ENCODE measurements at places on chromosomes 7 and 10. TPM values are rescaled to one million over a fixed set of nuclear protein-coding genes. Genes with fewer than 3 reads are reported as not detected.

GRCh38 chr7:5525271-5526099 is 101.9 kb upstream of the TNRC18 start:
- DNase-seq: peak; percentile 80

DNA sequence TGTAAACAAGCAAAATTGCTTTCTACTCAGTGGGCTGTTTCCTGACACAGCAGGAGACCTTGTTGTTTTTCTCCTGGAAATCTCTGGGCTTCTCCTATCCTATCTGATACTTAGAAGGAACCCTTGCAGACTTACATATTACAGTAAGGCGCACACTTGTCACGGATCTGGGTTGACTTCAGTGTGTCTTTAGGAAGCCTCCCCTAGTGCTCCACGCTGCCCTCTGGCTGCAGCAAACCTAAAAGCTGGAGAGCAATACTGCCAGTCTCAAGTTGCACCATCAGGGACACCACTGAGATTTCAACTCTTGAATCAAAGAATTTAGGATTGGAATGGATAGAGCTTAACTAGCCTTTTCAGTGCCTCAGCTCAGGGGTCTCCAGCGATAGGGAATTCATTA is 495.3 kb downstream of the LRMDA start:
- DNase-seq: peak; percentile 49

DNA sequence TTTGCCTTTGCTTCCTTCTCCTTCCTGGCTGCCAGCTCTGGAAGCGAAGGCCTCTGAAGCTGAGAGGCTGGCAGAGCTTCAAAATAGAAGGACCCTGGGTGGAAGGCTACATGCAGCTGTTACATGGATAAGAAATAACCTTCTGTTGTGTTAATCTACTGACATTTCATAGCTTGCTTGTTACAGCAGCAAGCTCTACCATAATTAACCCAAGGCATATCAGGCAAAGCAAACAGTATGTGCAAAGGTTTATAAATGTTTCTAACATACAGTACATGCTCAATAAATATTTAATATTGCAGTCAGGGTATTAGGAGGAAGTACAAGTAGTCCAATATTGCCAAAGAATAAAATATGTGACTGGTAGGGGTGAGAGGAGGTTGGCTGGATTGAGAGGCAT is 55.6 kb upstream of the MKLN1 start:
- peak; percentile 18 for DNase-seq

DNA sequence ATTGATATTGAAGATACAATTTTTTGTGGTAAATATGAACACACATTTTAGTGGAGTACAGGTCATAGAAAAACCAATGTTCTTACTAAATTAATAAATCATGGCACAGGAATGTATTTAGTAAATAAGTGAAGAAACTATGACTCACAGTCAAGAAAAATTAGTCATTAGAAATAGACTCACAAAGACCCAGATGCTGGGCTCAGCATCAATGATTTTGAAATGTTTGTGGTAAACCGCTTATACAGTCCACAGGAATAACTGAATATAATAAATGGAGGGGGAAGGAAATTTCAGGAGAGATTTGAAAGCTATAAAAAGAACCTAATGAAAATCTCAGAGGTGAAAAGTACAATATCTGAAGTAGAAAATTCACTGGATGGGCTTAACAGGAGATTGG is 138.3 kb upstream of the ADCY1 start:
- peak; percentile 67 for DNase-seq

DNA sequence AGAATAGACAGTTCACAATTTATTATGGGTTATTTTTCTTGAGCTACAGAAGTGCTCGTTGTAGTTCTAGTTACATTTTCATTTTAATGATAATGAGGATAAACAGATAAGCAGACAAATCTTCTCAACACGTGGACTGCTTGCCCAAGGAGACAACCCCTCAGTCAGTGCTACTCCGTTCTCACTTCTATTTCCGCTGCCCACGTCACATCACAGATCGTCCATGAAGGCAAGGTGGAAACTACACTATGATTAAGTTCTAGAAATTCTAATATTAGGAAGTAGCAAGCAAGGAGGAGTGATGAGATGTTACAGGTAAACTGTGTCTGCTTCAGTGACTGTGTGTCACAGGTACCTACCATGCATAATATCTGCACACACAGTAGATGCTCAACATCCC is 210.5 kb downstream of the CHCHD3 start:
- no peak for DNase-seq

GRCh38 chr10:6056411-6057135 is 5.6 kb downstream of the IL2RA start:
- no peak for DNase-seq

- no peak for DNase-seq
Observed at GRCh38 chr10:121640266-121640665, 42.0 kb upstream of the FGFR2 start.

DNA sequence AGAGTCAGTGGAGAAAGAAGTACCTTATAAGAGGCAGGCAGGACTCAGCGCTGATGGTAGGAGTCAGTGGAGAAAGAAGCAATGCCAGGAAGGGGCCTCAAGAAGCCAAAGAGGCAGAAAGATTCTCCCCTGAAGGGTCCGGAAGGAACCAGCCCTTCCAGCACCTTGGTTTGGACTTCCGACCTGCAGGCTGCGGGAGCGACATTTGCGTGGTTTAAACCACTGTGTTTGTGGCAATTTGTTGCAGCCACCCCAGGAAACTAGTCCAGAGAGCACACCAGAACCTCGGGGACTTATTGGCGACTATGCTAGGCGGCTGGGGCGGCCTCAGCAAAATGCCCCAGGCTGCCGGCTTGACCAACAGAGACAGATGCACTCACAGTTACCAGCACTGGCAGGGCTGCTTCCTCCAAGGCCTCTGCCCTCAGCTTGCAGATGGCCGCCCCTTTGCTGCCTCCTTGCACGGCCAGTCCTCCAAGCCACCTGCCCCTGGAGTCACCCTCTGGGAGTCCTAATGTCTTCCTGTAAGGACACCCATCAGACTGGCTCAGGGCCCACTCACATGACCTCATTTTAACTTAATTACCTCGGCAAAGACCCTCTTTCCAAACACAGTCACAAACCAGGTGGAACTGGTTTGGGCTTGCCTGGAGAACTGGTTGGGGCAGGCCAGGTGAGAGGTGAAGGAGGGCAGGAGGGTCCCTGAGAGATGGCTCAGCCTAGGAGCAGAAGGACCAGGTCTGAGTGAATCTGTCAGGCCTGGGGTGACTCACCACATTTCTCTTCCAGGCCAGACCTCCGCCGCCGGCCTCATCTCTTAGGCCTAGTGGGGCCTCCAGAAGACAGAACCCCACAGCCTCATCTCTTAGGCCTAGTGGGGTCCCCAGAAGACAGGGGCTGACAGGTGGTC is 26.1 kb downstream of the CALML3 start:
- DNase-seq: peak; percentile 55

- DNase-seq: peak; percentile 56
Observed at GRCh38 chr7:25894902-25895791, 256.9 kb upstream of the NFE2L3 start.

GRCh38 chr10:97003151-97003803 is 171.2 kb downstream of the LCOR start:
- DNase-seq: no peak

DNA sequence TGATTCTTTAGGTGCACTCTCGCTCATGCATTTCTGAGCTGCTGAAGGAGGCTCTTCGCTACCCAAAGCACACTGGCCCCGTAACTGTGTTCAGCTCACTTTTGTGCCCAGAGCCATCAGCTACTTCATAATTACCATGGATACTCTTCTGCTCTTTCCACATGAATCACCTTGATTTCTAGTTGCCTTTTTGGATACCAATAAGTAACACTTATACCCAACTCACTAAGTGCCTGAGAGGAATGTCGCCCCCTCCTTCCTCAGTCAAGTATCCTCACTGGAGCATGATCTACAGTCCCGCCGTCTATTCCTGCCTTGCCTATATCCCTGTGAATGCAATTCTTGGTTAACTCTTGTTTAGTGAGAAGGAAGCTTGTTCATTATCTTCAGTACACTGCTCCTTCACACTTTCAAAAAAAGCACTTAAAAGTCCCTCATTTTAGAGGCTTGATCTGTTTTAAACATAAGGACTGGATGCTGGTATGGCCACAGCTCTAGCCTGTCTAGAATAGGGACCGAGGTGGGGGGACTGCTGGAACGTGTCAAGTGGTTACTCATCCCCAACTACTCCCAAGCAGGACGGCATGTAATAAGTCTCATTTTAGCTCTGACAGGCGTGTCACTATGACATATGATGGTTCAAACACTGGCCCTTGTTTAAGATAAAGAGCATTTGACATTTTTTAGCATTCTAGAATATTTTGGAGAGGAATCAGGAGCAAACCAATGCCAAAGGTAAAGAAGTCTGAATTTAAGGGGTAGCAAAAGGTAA is 23.7 kb downstream of the SVIL start:
- no peak for DNase-seq

- DNase-seq: no peak
Observed at GRCh38 chr7:135801877-135802276, 53.3 kb upstream of the FAM180A start.

DNA sequence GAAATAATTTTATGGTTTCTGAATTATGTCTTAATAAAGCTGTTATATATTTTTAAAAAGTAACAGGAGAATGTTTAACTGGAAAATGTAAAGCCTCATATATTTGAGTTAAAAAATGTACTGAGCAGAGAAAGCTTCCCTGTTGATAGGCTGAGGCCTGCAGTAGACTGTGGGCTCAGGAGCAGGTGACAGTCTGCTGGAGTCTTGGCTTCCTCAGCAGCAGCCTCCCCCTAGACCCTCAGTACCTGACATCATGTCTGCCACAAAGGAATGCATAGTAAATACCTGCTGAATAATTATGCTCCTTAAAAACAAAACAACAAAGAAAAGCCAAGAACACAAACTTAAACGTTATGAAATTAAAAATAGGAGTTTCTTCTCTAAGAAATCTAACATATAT is 73.9 kb upstream of the NOBOX start:
- no peak for DNase-seq

GRCh38 chr10:77404810-77405209 is 232.8 kb downstream of the KCNMA1 start:
- DNase-seq: no peak

DNA sequence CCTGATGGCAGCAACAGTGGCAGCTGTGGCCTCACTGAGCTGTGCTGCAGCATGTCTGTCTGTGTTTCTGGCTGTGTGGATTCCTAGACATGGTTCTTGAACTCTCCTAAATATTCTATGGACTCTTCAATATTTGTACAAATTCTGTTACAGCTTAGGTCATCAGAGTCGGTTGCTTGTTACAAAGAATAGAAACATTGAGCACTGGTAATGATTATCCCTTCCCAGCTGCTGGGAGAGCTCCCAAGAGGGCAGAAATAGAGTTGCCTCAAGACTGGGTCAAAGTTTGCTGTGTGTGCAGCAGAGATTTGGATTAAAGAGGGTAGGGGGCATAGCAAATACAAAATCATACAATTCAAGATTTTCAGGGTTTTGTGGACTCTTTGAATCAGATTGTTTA is 337.1 kb upstream of the AKR1E2 start:
- peak; percentile 12 for DNase-seq

- DNase-seq: no peak
Observed at GRCh38 chr7:130207033-130207432, 627 bp upstream of the SSMEM1 start.

GRCh38 chr10:29517352-29517923 is 117.3 kb downstream of the SVIL start:
- peak; percentile 47 for DNase-seq

DNA sequence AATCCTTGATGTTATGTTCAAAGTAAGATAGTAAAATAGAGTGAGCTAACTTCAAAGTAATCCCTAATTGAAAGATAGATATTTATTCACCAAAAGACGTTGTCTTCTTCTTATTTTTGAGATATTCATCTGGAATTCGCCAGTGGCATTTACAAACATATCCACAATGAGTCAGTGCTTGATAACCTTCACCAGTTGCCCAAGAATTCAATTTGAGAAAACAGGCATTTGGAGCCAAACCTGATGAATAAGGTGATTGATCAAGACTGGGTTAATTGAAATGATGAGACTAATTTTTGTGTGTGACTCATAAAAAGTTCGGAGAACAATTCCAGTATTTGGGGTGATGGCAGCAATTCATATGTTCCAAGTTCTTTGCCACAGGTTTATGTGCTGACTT is 344.0 kb downstream of the ARL4A start:
- no peak for DNase-seq

- DNase-seq: peak; percentile 43
Observed at GRCh38 chr7:27641581-27642230, 21.0 kb downstream of the HIBADH start.

Gene ARPC1A
- total RNA-seq: 116 TPM

Gene GRM3
- total RNA-seq: not detected

Gene TEX47
- not detected for total RNA-seq

Gene PARD3
- 68.5 TPM for total RNA-seq

Gene VSTM2A
- not detected for total RNA-seq

Gene PON3
- total RNA-seq: not detected

Gene STRIP2
- total RNA-seq: 58.3 TPM

Gene MYH16
- total RNA-seq: not detected

Gene DPP6
- total RNA-seq: not detected

Gene CRYGN
- 0.16 TPM for total RNA-seq

Gene DGKI
- total RNA-seq: 7.9 TPM
